NAMALWA (cell line): ENCODE measurements at places on chromosomes 5 and 9.

- no peak for DNase-seq
Measured at GRCh38 chr5:142816531-142817430, 46.6 kb downstream of the ARHGAP26 start.

DNA sequence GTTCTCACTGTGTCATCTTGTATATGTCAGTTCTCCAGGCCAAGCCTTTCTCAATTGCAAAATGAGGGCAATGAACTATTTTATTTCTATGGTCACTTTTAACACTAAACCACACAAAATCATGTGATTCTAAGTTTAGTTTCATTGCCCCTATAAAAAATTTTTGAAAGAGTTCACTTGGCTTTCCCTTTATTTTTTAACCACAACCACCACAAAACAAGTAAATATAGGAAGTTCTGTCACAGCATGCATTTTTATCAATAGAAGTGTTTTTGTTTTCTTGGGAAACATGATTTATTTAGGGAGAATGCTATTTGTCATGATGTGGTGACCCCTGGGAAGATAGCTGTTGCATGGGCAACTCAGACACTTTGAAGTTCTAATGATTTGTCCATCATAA lies 169.1 kb downstream of the CSNK1G3 start:
- no peak for DNase-seq

GRCh38 chr5:140551872-140552271 lies 4.4 kb downstream of the EIF4EBP3 start:
- no peak for DNase-seq

GRCh38 chr9:106861640-106862109 lies 1.3 kb upstream of the ZNF462 start:
- DNase-seq, result no peak

GRCh38 chr5:172659909-172660628 lies 19.0 kb downstream of the NEURL1B start:
- DNase-seq, result no peak

DNA sequence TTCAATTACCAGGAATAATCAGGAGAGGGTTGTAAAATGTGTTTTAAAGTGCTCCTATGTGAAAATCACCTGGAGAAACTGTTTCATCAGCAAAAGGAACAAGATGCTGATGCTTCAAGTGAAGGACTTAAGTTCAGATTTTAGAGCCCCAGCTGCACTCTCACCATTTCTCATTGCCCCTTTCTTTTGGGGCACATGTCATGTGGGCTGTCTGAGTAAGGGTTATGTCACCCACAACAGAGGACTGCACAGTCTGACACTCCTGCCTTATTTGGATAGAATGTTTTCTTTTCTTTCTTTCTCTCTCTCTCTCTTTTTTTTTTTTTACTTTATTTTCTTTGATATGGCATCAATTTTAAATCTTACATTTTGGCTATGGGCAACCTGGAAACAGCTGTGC lies 204.1 kb upstream of the EFNA5 start:
- no peak for DNase-seq

- no peak for DNase-seq
Measured at GRCh38 chr5:83891261-83891660, 170.6 kb upstream of the HAPLN1 start.

GRCh38 chr5:178216088-178216534 lies 11.8 kb downstream of the HNRNPAB start:
- peak; percentile 53 for DNase-seq

- peak; percentile 88 for DNase-seq
Measured at GRCh38 chr5:73496984-73497457, 1.2 kb upstream of the BTF3 start.

DNA sequence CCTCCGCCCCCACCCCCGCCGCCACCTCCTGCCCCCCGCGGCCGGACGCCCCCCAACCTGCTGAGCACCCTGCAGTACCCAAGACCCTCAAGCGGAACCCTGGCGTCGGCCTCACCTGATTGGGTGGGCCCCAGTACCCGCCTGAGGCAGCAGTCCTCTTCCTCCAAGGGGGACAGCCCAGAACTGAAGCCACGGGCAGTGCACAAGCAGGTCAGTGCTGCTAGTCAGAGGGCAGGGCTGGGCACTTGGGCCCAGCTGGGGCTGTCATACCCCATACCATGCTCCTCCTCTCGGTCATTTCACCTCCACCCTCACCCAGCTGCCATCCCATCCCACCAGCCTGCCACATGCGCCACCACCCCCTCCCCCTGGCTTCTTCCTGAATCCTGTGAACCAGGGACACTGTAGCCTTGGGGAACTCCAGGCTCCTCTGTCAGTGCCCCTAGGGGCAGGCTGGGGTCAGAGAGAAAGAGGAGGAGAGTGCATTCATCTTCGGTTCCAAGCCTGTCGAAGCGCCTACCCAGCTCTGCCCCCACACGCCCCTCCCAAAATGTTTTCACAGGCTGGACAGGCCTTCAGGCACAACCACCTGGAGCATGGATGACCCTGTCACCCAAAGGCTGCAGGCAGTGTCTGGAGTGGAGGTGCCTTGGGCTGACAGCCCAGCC lies 122.0 kb downstream of the DAB2IP start:
- no peak for DNase-seq

DNA sequence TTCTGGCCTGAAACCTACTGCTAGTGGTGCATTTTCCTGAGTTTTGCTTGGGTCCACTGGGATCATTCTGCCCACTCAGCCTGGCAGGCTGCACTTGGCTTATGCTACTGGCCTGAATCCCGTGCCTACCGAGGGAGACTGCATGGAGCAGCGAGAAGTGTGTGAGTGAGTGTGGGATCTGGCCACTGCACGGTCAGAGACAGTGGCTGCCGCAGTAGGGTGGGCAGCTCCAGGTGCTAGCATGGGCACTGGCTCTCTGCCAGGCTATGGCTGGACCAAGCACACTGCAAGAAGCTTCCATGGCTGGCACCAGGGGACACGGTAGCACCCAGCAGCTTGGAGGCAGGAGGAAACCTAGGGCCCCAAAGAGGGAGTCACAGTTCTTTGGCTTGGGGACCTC lies 1058.7 kb upstream of the ACO1 start:
- no peak for DNase-seq
